Naive thymus-derived CD4-positive, alpha-beta T cell (primary cell): ENCODE measurements at places on chromosomes 11 and 22. TPM values are rescaled to one million over a fixed set of nuclear protein-coding genes. Genes with fewer than 3 reads are reported as not detected.

GRCh38 chr11:30254307-30255298 lies 23.8 kb downstream of the FSHB start:
- no peak overlapping the region for H3K27ac ChIP-seq
- no peak for DNase-seq
- no peaks in the 10 kb centered on the region for H3K4me1 ChIP-seq
- H3K36me3 ChIP-seq, result no peaks in the 10 kb centered on the region
- no peak overlapping the region for H3K4me3 ChIP-seq

- DNase-seq, result no peak
- peaks cover 25% of the 10 kb centered on the region for H3K4me1 ChIP-seq
- peak overlapping the region; percentile 64 for H3K27ac ChIP-seq
Observed at GRCh38 chr11:77821349-77821851, 456 bp downstream of the AAMDC start.

DNA sequence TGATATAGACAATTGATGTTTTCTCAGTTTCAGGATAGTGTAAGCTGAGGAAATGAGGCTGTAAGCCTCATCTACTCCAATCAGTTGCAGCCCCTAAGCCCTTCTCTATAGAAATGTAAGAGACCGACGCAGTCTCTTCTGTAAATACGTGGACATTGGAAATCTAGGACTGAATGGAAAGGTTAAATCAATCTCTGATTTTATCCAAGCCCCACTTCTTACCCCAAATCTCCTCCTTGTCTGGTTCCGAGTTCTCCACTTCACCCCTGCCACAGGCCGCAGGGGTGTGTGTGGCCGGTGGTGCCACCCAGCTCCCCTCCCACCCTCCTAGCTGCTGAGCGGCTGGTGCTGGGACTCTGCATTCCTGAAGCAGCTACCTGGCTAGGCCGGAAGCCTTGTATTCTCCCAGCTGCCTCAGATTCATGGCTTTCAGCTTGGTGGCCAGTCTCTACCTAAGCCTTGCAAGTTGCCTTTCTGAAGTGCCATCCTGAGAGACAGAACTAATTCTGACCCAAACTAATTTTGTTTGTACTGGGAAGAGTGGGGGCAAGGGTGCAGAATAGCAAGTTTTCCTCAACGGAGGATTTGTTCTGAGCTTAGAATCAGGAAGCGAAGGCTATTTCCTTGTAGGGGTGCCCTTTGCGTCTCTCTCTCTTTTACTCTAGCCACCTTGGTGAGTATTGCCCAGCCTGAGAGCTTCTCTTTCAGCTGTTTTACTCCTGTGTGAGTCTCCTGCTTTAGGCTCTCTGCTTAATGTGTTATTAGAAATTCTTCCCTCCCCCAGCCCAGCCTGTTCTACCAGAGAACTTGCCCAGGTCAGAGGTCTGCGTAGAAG lies 749 bp downstream of the VWA5A start:
- H3K36me3 ChIP-seq, result peaks cover 17% of the 10 kb centered on the region
- no peak for DNase-seq
- peaks cover 8% of the 10 kb centered on the region for H3K4me1 ChIP-seq
- H3K4me3 ChIP-seq, result peak overlapping the region; percentile 89
- no peaks in the 10 kb centered on the region for H3K27me3 ChIP-seq
- peak overlapping the region; percentile 41 for H3K27ac ChIP-seq

- no peak for DNase-seq
- H3K27me3 ChIP-seq, result no peaks in the 10 kb centered on the region
- no peak overlapping the region for H3K27ac ChIP-seq
- H3K4me1 ChIP-seq, result no peaks in the 10 kb centered on the region
- no peaks in the 10 kb centered on the region for H3K36me3 ChIP-seq
Observed at GRCh38 chr22:47308886-47309285, 546.4 kb downstream of the TBC1D22A start.

TMEM126B gene
- 42.1 TPM for total RNA-seq
